Effector memory CD8-positive, alpha-beta T cell (primary cell): ENCODE measurements at places on chromosomes 16 and 17.

GRCh38 chr17:48510761-48511604, 19.8 kb downstream of the HOXB1 start:
- no peak for DNase-seq

GRCh38 chr16:53872248-53873221, 168.6 kb downstream of the FTO start:
- DNase-seq: no peak

DNA sequence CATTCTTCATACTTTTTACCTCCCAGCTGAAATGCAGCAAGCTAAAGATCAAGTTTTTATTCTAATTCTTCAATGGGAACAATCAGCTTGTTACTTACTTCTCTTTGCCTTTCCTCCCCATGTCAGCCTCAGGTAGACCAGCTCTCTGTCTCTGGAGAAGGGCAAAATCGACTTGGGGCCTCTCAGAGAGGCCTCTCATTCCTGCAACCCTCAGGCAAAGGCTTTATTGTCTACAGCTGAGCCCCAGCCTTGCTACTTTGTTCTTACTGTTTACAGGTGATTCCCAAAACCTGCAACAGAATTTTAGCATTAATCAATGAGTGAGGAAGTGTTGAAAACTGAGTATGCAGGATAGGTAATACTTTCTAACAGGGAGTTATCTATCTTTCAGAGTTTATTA, 148.6 kb downstream of the KIF2B start:
- DNase-seq: no peak

- DNase-seq: no peak
Observed at GRCh38 chr17:37824534-37825485, 80.0 kb upstream of the HNF1B start.

- DNase-seq: no peak
Observed at GRCh38 chr16:68231384-68232136, 4.4 kb downstream of the ESRP2 start.

- no peak for DNase-seq
Observed at GRCh38 chr16:26672206-26672605, 394.5 kb upstream of the C16orf82 start.

GRCh38 chr16:85615852-85616606, 2.9 kb downstream of the GSE1 start:
- DNase-seq: peak; percentile 83

DNA sequence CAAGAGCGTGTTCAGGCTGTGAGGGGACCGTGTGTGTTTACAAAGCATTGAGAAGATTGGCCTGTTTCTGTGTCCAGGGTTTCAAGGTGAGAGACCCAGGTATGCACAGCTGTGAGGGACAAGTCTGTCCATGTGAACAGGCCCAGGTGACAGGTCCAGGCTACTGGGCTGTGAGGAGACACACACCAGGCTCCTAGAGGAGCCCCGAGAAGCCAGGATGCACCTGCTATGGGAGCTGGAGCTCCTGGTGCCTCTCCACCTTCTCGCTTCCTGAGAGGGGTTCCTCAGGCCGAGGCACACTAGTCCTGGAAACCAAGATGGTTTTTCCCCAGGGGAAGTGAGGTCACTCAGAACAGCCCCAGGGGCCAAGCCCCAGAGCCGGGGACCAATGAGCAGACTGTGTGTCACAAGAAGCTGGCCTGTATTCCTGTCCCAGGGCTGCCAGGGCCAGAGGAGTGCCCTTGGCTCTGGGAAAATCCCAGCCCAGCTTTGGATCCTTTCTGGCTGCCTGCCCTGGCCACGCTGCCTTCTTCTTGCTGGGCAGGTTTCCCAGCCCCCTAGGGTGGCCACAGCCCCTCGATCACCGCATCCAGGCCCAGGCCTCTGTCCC, 153.4 kb upstream of the PLCG2 start:
- DNase-seq: no peak

- no peak for DNase-seq
Observed at GRCh38 chr16:28845761-28846079, 428 bp downstream of the TUFM start.

- DNase-seq: no peak
Observed at GRCh38 chr16:51896013-51896412, 650.9 kb downstream of the TOX3 start.

DNA sequence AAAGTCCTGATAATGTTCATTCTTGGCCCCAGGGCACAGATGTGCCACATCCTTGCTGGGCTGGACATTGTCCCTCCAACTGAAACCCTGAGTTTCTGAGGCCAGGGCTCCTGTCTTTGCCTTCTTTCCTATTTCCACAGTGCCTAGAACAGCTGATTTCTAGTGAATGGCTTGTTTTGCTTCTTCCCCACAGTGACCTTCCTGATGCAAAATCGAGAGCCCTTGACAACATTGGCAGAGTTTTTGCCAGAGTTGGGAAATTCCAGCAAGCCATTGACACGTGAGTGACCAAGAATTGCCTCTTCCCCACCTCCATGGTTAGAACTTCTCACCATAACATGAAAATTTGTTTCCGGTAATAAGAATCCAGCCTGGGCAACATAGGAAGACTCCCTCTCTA, 14.5 kb downstream of the ODAD4 start:
- no peak for DNase-seq

DNA sequence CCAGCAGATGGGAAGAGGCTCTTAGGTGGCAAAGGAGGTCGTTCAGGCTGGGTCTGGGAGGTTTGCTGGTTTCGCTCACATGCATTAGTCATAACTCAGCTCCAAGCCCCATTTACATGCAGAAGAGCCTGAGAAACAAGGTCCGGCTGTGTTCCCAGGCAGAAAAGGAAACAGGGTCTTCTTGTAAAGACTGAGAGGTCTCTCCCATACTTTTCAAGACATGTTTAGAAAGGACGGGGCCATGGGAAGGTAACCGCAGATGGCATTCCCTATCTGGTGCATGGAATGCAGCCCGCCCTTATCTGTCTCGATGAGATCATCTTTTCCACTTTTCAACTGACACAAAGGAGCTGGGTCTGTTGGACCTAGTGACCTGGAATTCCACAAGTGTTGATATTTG, 389.0 kb upstream of the CDH11 start:
- DNase-seq: no peak

- DNase-seq: no peak
Observed at GRCh38 chr16:84766978-84767773, 52.6 kb upstream of the CRISPLD2 start.

- no peak for DNase-seq
Observed at GRCh38 chr17:66383333-66383732, 80.9 kb downstream of the PRKCA start.

- DNase-seq: no peak
Observed at GRCh38 chr17:73521376-73521775, 122.9 kb downstream of the SDK2 start.
